ENCODE measurements at places on chromosomes 7 and 10.

DNA sequence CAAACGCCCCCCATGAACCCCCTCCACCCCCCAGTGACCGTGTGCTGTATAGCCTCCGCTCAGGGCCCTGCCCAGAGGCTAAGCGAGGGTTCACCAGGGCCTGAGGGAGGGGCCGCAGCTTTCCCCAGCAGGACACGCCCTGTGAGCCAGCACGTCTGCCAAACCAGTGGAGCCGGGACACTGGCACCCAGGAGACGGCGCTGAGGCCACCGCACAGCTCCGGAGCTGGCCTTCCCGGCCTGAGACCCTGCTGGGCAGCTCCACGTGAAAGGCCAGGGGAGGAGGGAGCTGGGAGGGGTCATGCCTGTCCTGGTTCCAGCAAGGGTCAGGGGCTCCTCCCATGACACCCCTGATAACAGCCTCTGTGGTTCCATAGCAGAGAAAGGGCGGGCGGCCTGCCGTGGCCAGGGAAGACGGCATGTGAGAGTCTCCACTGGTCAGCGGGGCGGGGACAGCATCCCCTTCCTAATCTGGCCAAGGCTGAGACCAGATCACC is 278.3 kb downstream of the ELFN1 start:
- no peak for DNase-seq

DNA sequence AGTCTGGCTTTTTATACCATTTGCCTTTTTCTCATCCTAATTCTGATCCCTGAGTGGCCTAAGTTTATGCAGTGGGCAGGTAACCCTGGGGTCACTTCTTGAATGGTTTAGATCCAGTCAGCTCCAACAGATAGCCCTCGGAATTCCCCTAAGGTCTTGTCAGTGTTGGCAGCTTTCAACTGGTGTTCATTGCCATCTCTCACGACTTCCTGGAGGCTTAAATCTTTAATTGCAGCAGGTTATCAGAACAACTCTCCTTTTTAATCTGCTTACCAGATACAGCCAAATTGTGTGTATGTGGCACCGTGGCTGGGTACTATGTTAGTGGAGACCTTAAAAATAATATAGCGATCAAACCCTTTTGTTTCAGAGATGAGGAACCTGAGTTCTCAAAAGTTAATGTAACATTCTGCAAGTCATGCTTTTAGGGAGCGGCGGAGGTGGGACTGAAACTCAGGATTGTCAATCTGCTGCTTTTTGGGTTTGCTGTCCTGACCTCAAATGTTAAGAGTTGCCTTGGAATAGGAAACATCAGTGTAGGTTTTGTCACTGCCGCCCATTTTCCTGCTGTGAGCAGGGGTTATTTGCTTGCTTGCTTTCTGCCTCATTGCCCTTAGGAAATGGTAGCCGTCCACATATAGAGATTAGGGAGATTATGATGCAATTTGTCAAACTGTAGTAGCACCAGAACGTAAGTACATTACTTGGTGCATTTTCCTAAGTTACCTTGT is 818 bp downstream of the DLD start:
- DNase-seq, result no peak

DNA sequence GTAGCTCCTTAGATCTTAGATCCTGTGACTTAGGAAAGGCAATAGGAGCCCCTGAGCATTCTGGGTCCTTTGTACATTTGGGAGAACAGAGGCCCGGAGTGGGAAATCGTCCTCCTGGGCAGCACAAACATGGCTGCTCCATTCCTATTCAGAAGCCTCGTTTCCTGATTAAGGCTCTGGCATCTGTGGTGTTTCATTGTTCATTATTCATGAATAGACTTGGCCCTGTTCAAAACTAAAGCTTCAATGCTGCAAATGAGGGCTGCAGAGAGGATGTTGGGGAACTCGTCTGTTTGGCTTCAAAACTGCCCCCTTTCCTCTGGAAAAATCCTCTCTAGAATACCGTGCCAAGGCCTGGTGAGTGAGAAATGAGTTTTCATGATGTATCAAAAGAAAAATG is 3.4 kb upstream of the HTRA1 start:
- no peak for DNase-seq

- no peak for DNase-seq
These were observed 95.8 kb downstream of the CHST15 start for GRCh38 chr10:123997486-123998196.

- no peak for DNase-seq
These were observed 711 bp upstream of the CDHR3 start for GRCh38 chr7:105962353-105962752.

GRCh38 chr10:46520381-46520780 is 36.1 kb downstream of the GPRIN2 start:
- no peak for DNase-seq

DNA sequence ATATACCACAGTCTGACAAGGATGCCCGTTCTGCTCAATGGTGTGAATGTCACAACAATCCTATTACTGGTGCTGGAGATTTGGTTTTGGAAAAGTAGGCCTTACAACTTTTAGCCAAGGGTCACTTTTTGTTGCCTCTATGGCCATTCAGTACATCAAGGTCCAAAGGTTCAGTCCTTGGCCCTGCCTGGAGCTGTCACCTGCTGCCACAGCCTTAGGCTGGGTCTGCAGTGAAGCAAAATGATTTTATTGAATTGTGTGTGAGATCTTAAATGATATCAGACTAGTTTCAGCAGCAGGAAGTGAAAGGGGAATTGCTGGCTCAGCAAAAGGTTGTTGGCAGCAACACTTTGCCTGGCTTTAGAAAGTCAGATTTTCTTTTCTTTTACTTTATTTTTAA is 427.6 kb downstream of the THSD7A start:
- no peak for DNase-seq

- DNase-seq, result no peak
These were observed 8.2 kb upstream of the STARD3NL start for GRCh38 chr7:38169847-38170246.

GRCh38 chr7:23242935-23243334 is 3.6 kb upstream of the GPNMB start:
- no peak for DNase-seq

- DNase-seq, result no peak
These were observed 186.2 kb downstream of the MACC1 start for GRCh38 chr7:20030915-20031362.

- DNase-seq, result no peak
These were observed 159.3 kb downstream of the BMPER start for GRCh38 chr7:34064519-34065158.

- DNase-seq, result no peak
These were observed 46.0 kb upstream of the OPTN start for GRCh38 chr10:13053794-13054462.

- no peak for DNase-seq
These were observed 299.2 kb upstream of the LRGUK start for GRCh38 chr7:133827707-133828623.

DNA sequence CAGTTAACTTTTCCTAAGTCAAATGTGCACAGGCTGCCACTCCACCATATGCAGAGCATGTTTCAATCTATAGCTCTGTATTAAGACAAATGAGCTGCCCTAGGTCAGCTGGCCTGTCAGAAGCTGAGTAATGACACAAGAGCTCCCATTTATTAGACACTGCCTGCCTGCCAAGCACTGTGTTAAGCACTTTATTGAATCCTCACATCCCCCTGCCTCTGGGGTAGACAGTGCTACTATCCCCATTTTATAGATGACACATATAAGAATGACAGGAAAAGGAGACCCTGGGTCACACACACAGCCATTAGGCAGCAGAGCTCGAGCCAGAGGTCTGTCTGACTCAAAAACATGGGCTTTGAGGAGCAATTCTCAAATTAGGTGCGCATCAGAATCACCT is 179.8 kb upstream of the PDE1C start:
- no peak for DNase-seq

DNA sequence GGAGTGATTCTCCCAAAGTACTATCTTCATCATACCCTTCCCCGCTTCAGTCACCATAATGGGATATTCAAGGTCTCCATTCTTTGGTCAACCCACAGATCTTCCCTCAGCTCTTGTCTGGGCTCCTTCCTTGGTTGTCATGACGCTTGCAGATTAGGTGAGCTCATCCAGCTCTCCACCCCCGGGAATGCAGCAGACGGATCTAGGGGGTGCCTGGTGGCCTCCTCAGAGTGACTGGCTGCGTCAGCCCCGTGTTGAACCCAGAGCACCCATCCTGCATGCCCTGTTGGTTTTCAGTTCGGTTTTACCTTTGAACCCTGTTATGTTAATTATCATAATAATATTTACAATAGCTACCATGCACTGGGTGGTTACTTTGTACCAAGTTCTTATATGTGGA is 6.4 kb downstream of the NEURL1 start:
- no peak for DNase-seq

- no peak for DNase-seq
These were observed 135.7 kb downstream of the MAGI2 start for GRCh38 chr7:79317728-79318127.

DNA sequence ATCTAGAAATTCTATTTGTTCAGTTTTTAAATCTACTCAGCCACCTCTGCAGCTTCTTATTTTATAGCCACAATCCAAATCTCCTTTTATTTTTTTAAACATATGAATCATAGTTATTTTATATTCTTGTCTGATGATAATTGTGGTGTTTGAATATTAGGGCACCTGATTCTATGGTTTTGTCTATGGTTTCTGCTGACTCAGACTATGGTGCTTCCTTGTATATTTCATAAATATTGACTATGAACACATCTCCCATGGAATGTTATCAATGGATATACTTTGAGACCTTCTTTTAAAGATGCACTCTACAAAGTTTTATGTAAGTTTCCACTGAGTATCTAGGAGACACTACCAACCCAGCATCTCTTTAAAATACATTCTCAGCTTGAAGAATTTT is 1027.0 kb upstream of the AUTS2 start:
- DNase-seq, result no peak

DNA sequence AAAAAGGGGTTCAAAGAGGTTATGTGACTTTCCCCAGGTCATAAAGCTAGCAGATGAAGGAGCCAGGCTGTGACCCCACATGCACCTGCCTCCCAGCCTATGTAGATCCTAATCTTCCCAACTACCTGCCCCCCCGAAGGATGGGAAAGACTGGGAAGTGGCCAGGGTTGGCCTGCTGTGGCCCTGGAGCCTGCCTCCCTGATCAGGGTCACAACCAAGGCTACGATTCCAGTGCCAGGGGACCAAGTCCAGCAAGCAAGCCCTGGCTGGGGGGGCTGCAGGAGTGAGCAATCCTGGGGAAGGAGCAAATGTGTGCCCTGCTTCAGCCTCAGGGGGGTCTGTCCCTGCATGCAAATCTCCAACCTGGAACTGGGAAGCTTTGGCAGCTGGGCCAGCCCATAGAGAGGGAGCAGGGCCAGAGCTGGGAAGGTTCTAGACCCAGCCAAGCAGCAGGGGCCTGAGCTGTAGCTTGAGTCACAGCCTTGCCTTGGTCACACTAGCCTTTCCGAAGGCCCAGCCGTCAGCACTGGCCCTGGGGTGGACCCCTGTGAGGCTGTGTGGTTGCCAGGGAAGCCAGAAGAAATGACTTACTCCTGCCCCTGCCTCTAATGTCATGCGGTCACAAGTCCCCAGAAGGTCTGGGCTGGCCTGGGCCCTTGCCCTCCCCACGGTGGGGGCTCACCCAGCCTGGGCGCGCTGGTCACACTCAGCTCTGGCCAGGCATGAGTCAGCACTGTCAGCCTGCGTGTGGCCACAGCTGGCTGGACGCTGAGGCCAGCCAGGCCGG is 96.4 kb upstream of the ZMIZ1 start:
- DNase-seq, result no peak

DNA sequence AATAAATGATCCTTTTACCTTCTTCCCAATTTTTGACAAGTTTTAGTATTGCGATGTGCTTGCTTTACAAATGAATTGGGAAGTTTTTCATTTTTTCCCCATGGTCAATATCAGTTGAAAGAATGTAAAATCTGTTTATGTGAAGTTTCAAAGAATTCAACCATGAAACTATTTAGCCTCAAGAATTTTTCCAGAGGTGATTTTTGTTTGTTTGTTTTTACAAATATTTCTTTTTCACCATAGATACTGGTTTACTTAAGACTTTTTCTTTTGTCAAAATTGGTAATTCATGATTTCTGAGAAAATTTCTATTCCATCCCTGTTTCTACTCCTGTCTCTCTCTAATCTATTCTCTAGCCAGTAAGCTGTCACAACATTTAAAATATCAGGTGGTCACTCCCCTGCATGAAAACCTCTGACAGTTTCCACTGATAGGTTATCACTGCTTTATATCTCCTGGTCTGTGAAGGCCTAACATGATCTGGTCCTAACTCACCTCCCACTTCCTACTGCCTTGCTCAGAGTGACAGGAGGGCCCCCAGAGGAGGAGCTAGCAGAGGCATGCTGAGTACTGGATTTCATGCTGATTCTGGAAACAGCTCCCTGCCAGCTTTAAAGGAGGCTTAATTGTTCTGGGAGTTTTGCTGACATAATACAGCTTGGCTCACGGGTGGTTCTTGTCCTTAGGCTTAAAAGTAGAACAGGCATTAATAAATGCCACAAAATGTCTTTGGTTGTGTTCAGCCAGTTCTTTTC is 7.6 kb upstream of the ARMS2 start:
- no peak for DNase-seq

GRCh38 chr10:83929399-83929798 is 209.9 kb upstream of the GHITM start:
- no peak for DNase-seq

- no peak for DNase-seq
These were observed 4.1 kb downstream of the NUDT1 start for GRCh38 chr7:2245883-2246675.

- no peak for DNase-seq
These were observed 249.6 kb upstream of the CHRM2 start for GRCh38 chr7:136618818-136619217.

DNA sequence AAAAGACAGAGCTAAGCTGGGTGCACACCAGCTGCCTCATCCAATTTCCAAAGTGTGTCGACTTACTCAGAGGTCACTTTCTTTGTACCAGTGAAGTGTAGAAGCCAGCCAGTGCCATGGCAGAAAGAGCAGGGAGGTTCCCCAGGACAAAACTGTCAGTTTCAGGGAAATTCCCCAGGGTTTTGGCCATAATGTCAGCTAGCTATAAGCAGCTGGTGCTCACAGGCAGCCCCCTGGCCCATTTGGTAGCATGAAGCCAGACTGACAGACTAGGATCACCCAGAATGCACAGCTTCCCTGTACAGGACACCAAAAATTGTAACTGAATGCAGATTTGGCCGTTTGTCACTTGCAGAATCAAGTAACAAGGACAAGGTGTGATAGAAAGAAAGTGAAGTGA is 28.6 kb downstream of the MRPL32 start:
- DNase-seq, result no peak

DNA sequence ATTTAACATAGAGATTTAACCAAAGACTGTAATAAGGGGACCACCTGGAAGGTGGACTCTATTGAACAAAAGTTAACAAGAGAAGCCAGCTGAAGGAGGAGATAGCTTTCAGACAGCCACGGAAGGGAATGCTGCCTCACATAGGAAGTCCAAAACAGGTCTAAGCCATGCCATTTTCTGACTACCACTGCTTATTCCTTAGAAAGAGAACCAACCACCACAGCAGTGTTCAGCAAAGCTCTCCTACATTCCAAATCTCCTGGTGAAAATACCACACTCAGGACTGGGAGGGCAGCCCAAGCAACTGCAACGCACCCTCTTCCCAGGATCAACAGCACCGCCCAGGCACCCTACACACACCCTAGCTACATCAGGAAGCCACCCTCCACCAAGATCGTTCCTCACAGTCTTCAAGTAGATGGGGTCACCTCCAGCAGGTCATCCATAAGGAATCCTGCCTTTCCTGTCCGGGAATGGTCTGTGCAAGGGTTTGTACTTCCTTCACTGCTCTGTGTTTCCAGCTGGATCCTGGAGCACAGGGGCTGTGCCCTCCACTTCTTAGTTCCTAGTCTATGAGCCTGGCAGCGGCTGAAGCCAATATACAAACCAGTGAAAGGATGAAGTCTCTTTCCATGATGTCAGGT is 2.5 kb downstream of the KIAA1549 start:
- no peak for DNase-seq

- DNase-seq, result no peak
These were observed 230.0 kb upstream of the HABP2 start for GRCh38 chr10:113322843-113323242.

GRCh38 chr7:12623885-12624498 is 53.5 kb downstream of the SCIN start:
- no peak for DNase-seq

Measured in stimulated activated CD8-positive, alpha-beta memory T cell treated with anti-CD3 and anti-CD28 coated beads, Interleukin-7, amount 100 ng/mL, for 1 hour (primary cell).